Stimulated activated CD4-positive, alpha-beta T cell treated with anti-CD3 and anti-CD28 coated beads, Interleukin-4, amount 100 ng/mL, for 24 hours (primary cell): ENCODE measurements at places on chromosomes 5 and 9.

DNA sequence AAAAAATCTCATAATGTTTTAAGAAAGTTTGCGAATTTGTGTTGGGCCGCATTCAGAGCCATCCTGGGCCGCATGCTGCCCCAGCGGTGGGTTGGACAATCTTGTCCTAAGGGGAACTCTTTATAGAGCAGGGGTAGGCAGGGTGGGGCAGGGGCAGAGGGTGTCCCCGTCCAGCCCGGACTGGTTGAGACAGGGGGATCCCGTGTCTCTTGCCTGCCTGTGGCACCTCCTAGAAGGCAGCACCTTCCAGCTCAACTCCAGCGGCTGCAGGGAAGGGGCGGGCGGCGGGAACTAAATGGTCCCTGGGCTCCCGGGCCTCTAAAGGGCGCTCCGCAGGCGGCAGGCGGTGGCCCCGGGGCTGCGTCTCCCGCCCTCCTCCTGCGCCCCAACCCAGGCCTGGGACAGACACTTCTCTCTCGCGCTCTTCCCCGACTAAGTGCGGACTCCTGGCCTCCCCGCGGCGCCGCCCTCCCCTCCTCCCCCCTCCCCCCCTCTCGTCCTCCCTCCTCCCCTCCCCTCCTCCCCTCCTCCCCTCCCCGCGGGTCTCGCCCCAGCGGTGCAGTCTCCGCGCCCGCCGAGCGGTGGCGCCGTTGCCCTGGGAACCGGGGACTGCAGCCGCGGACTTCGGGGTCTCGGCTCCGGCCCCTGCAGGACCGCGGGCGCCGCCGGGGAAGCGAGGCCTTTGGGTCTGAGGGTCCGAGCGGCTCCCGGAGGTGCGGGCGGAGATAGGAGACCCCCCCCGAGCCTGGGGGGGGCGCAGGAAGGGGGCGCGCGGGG is 132.6 kb downstream of the MRPL36 start:
- peak; percentile 32 for DNase-seq

DNA sequence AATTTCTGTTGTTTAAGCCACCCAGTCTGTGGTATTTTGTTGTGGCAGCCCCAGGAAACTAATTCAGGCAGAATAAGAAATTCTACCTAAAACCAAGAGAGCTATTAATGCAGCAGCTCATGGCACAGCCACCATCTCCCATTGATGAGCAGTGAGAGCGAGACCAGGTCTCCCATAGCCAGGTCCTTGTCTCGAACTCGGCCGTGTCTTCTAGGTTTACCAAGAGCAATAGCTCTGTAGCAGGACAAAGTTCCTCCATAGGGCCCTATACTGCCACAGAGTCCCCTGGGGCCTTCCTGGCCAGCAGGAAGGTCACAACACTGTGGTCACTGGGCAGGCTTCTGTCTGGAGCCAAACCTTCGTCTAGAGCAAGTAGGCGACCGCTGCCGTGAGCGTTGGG is 34.5 kb upstream of the TJP2 start:
- no peak for DNase-seq

GRCh38 chr9:123883634-123884033 is 46.3 kb downstream of the DENND1A start:
- no peak for DNase-seq

DNA sequence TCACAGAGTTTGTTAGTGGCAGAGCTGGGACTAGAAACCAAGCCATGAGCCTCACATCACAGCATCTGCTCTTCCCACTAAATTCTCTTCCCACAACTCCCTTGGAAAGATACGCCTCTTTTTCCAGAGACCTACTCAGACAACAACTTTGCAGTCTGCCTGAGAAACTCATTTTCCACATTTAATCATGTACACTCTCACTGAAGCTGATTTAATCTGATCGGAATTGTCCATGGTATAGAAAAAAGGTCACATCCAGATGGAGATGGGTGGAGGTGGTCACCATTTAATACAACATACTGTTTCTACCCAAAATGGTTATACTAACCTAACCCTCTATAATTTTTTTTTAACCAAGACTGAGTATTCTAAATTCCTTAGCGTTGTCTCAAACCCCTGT is 366.2 kb downstream of the ENC1 start:
- DNase-seq, result no peak

- no peak for DNase-seq
Observed at GRCh38 chr9:111036429-111036789, 1.9 kb downstream of the LPAR1 start.

DNA sequence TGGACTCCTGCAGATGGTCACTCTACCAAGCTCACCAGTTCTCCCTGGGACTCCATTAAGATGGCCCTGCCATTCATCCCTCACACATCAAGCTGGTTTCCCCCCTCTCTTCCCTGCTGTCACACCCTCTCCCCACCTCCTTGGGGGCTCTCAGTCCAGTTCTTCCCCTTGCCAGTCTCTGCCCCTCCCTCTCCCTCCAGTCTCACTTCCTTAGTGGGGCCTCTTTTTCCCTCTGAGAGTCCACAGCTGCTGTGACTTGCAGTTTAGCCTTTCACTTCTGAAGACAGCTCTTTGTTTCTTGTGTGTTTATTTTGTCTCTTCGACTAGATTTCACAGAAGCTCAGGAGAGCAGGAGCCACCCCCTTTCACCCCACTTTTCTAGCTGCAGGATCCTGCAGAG is 10.5 kb downstream of the DOCK2 start:
- no peak for DNase-seq

DNA sequence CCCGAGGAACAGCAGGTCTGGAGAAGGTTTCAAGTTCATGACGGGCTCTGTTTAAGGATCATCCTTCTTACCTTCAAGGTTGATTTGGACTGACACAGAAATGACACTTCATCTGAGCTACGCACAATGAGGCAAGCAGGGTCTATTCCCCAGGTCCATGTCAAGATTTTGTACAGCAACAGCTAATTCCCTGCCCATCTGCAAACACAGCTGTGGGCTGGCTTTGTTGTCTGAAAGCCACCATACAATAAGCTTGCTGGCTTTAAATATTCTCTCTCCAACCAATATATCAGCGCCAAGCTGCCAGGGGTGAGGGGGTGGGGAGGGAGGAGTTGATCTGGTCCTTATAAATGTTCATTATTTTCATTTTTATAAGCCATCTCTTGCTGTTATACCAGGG is 92.0 kb downstream of the OTULIN start:
- no peak for DNase-seq

DNA sequence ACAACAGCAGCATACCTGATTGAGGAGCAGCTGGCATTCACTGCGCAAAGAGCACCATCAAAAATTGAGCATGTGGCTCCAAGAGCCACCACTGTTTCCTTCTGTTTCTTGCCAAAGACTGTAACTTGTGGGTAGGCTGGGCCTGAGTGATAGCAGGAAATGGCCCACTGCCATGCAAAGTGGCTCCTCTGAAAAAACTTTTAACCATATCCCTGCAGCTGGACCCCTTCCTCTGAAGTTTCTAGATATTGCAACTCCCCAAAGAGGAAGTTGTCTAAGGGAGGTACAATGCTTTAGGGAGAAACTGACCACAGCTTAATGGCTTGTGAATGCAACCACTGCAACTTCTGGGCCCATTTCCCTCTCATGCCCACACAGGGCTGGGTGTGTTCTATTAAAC is 355.4 kb upstream of the PDE4D start:
- DNase-seq, result no peak

DNA sequence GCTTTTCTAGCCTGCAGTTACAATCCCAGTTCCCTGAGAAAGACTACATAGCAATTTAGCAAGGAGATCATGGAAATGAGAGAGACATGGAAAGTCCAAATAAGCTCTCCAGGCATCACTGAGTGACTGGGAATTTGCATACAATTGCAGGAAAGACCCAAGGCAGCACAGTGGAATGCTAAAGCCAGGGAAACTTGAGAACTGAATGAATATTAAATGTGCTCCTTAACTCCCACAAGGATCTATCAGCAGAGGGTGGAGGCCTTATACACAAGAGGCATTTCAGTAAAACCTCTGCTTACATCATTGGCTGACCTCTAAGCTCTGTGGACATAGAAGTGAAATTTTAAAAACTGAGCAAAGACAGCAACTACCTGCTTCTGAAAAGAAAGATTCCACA is 355.6 kb upstream of the DAB2 start:
- no peak for DNase-seq
